NCI-H446 (cell line): ENCODE measurements at places on chromosomes 11 and 22.
A peak's percentile ranks its signal among the peaks of the same experiment; 100 is the strongest.

DNA sequence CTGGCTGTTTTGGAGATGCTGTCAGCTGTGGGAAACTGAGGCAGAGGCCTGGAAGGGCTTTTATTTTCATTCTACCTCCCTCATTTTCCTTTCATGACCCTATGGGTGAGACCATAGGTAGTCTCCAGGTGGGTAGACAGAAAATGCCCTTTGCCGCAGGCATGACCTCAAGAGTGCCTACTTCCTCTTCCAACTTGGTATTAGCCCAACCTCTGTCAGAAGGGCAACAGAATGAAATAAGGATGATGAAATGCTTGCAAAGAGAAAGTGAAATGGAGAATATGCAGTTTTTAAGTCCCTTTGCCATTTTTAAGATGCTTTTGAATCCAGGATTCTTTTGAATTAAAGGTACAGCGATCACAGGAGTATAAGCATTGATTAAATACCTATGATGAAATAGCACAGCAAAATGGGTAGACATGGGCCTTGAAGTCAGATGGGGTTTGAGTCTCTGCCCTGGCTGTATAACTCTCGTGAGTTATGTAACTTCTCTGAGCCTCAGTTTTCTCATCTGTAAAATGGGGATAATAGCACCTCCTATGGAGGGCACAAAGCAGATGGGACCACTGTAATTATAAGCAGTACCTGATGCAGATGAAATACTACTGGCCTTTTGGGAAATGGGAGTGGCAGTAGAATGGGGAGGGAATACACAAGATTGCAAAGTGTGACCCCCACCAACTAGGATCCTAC is 3.7 kb downstream of the ASPHD2 start:
- no peak for DNase-seq

DNA sequence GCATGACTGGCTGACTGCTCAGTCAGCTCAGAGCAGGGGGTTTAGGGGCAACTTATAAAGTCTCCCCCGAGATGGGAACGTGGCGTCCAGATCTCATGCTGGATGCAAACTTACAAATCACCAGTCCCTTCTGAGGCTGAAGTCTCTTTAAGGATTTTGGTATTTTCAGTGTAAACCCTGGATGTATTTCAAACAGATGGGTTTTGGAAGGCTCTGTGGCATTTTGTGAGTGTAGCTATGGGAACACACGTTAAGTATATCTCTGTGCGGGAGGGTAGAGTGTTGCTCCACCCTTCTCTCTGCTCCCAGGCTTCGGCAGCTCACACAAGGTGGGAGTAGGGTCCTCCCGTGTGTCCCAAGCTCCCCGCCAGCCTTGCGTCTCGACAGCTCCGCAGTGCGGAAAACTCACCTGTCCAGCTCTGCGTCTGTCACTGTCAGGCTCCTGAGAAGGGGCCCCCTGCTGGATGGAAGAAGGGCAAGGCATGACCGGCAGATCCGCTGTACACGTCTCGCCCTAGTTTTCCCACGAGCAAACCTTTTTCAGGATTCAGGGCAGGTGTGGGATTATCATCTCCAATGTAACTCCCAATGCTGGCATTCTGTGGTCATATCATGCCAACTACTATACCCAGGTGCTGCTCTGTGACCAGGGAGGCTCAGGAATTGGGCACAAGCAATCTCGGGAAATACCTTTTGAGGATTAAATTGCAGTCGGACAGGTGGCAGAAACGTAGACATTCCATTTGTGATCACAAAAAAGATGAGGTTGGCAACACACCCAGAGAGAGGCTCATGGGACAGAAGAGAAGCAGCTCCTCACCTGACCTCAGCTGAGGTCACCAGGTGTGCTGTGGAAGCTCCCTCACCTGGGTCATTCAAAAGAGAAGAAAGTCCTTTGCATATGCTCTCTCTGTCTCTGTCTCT is 313.9 kb upstream of the B3GAT1 start:
- no peak for DNase-seq

- peak; percentile 90 for DNase-seq
Measured at GRCh38 chr11:36010010-36010740, 66.3 kb downstream of the LDLRAD3 start.

- no peak for DNase-seq
Measured at GRCh38 chr22:40326905-40327735, 19.2 kb upstream of the ADSL start.

DNA sequence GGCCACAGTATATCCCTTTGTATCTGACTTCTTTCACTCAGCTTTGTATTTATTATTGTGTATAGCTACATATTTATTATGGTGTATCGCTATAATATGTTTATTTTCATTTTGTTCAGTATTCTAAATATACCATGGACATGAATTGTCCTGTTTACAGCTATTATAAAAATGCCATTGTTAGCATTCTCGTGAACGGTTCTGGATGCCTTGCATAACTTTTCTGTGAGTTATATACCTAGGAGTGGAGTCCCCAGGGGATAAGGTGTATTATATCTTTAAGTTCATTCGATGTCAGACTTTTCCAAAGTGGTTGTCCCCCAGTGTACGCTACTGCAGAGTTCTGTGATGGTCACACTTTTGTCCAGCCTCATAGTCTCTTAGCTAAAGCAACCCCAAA is 301.7 kb downstream of the TMEM135 start:
- no peak for DNase-seq

GRCh38 chr22:44427611-44428470 is 70.2 kb downstream of the RTL6 start:
- DNase-seq: no peak

DNA sequence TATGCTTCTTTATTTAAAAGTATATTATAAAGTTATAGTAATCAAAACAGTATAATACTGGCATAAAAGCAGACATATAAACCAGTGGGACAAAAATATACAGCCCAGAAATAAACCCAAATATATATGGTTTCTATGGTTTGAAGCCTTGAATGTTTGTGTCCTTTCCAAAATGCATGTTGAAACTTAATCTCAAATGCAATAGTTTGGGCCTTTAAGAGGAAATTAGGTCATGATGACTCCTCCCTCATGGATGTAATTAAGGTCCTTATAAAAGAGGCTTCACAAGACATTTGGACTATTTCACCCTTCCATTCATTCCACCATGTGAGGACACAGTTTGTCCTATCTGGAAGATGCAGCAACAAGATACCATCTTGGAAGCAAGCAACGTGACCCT is at the start of gene MS4A6E:
TSS of gene MS4A6E (plus strand) at position 301 of the 400 bp plus-strand sequence. CDS start 7,641 bp downstream, outside the sequence.
- DNase-seq: no peak

DNA sequence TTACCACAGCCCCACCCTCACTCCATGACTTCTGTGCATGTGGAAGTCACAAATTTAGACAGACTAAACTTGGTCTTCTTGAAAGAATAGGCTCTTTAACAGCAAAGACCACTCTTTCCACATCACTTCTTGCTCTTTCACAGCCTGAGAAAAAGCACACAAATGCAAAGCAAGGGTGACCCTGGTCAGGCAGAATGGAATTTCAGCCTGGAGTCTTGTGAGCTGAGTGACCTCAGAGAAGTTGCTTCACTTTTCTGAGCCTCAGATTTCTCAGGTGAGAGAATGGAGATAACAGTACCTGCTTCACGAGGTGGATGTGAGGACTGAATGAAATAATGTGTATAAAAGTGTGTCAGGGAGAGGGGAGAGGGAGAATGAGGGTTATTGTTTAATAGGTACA is 26.8 kb upstream of the LIPT2 start:
- DNase-seq: no peak

DNA sequence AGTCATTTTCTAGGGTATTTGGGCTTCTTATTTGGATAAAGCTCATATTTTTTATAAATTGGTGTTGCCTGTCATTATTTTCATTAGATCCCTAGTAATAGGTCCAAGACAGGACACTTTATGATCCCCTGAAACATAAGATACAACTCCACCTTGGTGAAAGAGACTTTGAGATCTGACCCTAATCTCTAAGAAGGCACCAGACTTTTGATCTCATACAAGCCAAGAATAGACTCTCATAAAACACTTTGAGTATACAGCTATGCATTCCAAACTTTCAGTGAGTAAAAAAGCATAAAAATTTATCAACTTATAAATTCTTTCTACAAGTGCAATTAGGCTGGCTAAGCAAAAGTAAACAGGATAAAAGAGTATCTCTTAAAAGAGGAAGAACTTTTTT is 451.2 kb downstream of the MN1 start:
- DNase-seq: no peak

- DNase-seq: no peak
Measured at GRCh38 chr22:18067548-18068341, 10.0 kb upstream of the PEX26 start.

DNA sequence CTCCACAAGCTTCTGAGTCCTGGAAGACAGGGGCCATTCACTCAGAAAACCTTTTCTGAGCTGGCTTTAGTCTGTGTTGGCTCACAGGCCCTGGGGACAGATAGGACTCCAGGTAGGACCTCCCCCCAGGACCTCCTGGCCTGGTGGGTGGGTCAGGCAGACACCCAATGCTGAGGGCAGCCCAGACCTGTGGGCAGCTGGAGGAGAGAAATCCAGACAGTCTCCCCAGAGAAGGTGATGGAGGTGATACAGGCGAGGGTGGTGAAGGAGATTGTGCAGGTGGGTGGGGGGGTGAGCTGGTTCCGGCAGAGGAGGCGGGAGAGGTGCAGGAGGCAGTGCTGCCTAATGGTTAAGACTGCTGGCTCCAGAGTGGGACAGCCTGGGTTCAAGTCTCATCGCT is 15.6 kb downstream of the LRRC32 start:
- DNase-seq: no peak

DNA sequence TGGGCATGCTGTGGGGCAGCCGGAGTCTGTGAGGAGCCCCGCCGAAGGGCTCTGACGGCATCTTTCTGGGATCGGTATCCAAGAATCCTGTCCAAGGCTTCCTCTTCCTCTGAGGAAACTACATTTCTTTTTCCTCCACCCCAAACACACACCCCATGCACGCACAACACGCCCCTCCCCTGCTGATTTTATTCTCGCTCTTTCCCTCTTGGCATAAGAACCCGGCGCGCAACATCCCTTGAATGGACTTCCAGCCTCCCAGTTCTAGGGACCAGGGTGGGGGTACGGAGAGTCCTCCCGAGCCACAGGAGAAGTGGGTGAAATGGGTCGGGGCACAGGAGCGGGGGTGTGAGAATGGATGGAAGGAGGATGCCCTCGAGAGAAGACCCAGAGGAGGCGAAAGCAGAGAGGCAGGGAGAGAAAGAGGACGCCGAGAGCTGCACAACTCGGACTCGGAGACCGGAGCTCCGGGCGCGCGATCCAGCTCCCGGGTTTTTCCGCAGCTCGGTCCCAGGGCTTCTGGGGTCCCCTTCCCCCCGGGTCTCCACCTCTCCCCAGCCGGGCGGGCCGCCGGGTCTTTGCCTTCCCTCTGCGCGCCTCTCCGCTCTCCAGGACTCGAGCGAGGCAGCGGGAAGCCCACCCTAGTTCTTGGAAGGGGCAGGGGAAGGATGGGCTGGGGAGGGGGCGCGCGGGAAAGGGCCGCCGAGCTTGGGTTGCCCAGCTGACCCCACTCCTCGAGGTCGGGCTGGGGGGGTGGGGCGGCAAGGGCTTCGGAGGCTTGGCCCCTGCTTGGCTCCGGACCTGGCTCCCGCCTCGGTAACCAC is 1.5 kb upstream of the LARGE1 start:
- DNase-seq: no peak

- no peak for DNase-seq
Measured at GRCh38 chr11:123510579-123510905, 80.5 kb downstream of the GRAMD1B start.

DNA sequence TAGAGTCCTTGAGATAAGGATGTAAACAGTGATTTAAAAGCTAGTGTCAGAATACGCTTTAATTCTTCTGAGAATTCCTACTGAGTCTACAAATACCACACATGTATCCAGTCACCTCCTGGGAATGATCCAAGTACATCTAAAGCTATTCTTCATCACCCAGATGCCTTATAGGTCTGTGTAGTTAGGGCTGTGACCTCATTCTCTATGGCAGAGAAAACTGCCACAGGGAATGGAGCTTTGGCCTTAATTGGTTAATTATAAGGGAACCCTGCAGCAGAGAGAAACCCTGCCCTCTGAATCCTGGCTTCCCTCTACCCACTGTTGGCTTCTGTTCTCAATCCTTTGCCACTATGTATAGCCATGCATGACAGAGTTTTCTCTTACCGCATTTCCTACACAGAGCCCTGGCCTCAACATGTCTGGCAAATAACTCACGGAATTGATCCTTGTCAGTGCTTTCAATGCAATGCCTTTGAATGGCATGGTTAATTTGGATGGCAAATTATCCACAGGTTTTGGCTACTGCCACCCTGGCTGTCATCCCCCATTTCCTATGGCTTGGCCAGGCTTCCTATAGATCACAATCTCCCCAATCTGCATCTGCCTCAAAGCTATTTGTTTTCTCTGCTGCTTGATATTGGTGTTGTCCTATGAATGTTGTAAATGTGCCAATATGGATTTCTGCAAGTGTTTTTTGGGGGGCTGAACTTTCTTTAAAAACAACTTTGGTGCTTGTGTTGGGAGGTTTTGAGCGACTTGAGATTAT is 2.9 kb downstream of the DIXDC1 start:
- DNase-seq: peak; percentile 91

DNA sequence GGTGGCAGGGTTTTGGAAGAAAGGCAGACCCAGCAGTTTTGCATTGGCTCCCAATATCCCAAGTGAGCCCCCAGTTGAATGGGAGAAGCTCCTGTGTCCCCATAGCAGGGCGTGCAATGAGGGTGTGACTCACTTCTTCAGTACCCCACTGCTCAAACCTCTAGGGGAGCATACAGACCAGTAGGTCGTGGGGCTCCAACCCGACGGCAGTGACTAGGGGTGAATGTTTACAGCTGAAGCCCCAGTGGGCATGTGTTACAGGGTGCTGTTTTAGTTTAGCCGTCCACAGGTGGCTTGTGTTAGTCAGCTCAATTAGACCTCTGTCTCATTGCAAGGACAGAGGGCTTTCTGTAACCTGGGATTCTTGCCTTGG is 564.5 kb upstream of the CNTN5 start:
- no peak for DNase-seq

GRCh38 chr11:20592741-20593140 is 6.7 kb upstream of the SLC6A5 start:
- no peak for DNase-seq

DNA sequence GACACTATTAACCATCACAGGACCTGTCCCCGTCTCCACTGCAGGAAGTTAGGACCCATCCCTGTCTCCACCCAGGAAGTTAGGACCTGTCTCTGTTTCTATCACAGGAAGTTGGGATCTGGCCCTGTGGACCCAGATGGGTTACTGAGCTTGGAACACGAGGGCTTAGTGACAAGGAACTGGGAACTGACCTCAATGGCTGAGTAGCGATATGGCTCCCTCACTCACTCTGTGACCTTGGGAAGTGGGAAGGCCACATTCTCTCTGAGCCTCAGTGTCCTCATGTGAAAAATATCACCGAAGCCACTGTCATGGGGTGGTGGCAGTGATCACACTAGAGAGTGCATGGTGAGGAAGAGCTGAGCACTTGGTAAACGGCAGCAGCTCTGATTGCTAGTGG is 59.4 kb downstream of the FBLN1 start:
- DNase-seq: no peak

- DNase-seq: no peak
Measured at GRCh38 chr22:20026204-20026908, 5.4 kb downstream of the TANGO2 start.

- DNase-seq: no peak
Measured at GRCh38 chr11:81658722-81659121, 1074.9 kb downstream of the FAM181B start.

DNA sequence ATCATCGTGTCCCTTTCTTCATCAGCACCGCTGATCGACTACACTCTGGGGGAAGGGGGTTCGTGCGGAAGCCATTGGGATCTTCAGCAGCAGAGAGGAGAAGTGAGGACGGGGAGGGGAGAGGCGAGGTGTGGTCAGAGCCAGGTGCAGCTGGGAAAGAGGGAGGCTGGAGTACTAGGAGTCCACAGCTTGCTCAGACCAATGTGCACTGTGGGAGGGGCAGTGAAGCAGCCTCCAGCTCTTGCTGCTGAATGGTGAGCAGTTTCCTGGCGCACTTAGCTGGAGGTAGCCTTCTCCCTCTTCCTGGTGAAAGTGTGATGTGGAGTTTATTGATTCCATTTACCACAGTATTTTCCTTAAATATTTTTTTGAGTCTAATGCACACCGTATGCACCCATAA is 99.0 kb upstream of the NECTIN1 start:
- no peak for DNase-seq
